Esophagus (tissue), 2 donors: ENCODE measurements at places on chromosomes 3 and 15. TPM values are rescaled to one million over a fixed set of nuclear protein-coding genes. Genes with fewer than 3 reads are reported as not detected.

The C3orf70 gene
- polyA plus RNA-seq: 1.5 TPM

The LIPC gene
- 0.04 TPM for polyA plus RNA-seq

The P2RY14 gene
- 9.2 TPM for polyA plus RNA-seq

The SERINC4 gene
- 0.18 TPM for polyA plus RNA-seq

The C2CD4B gene
- 0.29 TPM for polyA plus RNA-seq

The SCN5A gene
- polyA plus RNA-seq: 0.02 TPM

The FAM43A gene
- 15.5 TPM for polyA plus RNA-seq

The SNTN gene
- polyA plus RNA-seq: not detected
